ENCODE measurements at places on chromosomes 7 and 10.

DNA sequence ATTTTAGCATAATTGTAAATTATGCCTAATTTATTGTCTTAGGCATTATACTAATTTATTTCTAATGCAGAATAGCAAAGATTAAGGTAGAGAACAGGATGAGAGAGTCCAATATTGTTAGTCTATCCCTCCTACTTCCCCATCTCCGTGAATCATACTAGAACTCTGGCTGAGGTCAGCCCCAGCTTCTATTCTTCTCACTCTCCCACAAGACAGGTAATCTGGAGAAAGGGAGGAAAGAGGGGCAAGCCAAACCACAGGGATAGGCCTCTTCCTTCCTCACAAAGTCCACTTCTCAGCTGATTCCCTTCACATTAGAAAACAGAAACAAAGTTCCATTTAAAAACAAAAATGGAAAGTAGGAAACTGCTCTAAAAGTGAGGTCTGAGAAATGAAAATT, 117.5 kb upstream of the LAMB4 start:
- DNase-seq = no peak

- DNase-seq = no peak
Measured at GRCh38 chr7:38280000-38280399, 6.6 kb upstream of the TARP start.

DNA sequence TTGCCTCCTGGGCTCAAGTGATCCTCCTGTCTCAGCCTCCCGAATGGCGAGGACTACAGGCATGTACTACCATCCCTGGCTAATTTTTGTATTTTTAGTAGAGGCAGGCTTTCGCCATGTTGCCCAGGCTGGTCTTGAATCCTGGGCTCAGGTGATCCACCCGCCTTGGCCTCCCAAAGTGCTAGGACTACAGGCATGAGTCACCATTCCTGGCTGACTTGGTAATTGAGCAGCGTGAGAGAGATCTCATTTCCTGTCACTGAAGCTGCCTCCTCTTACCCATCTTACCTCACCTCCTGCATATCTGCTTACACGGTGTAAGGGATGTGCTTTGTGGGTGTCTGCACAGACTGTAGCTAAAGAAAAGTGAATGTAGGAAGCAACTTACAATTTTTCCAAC, 9.7 kb downstream of the IFIT3 start:
- DNase-seq = no peak

DNA sequence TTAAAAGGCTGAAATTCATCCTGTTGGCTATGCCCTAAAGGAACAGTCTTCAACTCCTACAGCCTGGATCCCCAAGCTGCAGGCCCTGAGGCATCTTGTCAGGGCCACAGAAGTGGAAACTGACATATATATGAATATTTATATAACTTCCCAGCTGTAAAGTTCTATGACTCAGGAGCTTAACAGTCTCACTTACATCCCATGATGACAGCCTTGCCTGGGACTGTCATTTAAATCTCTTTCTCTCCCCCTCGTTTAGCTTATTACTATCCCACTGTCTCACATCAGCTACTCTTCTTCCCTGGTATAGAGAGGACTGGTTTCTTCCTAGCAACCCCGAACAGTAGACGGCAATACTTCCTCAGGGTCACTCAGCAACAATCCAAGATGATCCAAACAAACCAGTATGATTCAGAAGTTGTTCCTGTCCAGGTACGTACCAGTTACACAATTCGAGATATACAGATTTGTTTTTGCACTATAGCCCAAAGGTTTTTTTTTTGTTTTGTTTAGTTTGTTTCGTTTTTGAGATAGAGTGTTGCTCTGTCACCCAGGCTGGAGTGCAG, 22.7 kb downstream of the KIAA1549 start:
- no peak for DNase-seq

DNA sequence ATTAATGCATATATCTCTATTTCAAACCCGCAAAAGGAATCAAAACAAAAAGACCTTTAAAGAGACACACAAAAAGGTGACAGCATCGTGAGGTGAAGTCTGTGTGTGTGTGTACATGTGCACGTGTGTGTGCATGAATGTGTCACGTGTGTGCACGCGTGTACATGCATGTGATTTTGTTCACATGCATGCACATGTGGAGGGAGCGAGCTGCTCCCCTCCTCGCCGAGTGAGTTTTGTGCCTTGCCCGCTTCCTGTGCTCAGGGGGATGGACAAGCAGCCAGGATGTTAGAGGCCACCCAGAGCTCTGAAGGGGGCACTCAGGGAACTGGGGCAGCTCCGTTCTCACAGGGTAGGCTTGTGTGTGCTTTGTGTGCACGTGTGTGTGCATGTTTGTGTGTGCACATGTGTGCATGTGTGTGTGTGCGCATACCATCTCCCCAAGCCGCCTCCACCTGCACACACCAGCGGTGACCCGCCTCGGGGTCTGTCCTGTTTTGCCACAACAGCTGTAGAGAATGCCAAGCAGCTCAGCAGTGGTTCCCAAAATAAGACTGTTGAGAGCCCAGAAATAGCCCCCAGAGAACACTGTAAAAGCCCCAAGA, 191.2 kb downstream of the PTPRN2 start:
- no peak for DNase-seq

DNA sequence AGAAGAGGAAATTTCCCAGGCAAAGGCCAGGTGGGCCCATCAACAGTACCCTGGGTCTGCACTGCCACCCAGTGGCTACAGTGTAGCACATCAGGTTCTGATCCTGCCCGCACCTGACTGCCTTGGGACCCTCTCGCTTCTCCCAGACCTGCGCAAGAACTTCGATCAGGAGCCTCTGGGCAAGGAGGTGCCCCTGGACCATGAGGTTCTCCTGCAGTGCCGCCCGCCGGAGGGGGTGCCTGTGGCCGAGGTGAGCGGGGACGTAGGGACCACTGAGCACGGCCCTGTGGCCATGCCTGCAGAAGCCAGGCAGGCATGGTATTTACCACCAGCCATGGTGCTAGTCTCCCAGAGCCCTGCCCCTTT, 33.9 kb upstream of the SLC29A3 start:
- DNase-seq = no peak

GRCh38 chr10:22346096-22346661, 883 bp downstream of the SPAG6 start:
- no peak for DNase-seq
